ENCODE measurements at places on chromosomes 4 and X.

GRCh38 chr4:64271601-64272081, 137.6 kb downstream of the TECRL start:
- H3K4me1 ChIP-seq, result no peaks in the 10 kb centered on the region
- no peak for DNase-seq
- H3K36me3 ChIP-seq, result no peaks in the 10 kb centered on the region
- H3K27ac ChIP-seq, result no peak overlapping the region
- H3K4me3 ChIP-seq, result no peak overlapping the region
- H3K27me3 ChIP-seq, result no peaks in the 10 kb centered on the region

DNA sequence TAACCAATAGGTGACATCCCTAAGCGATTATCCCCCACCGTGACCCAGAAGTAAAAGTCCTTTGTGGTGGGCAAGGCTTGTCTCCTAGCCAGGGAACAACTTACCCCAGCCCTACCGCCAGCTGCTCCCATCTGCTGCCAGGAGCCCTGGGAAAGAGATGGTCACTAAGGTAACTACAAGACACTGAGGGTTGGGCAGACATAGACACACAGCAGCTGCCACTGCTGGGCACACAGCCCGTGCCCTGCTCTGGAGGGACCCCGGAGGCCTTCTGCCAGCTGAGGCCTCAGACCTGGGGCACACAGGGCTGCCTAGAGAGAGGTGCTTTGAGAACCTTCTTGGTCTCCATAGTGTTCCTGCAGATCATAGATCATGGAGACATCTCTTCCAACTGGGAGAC, 53.0 kb upstream of the PROM1 start:
- no peak overlapping the region for H3K27ac ChIP-seq
- H3K4me3 ChIP-seq, result no peak overlapping the region
- DNase-seq, result no peak
- H3K4me1 ChIP-seq, result no peaks in the 10 kb centered on the region
- H3K36me3 ChIP-seq, result no peaks in the 10 kb centered on the region

- no peak overlapping the region for H3K27ac ChIP-seq
- peaks cover 56% of the 10 kb centered on the region for H3K36me3 ChIP-seq
- H3K27me3 ChIP-seq, result no peaks in the 10 kb centered on the region
- no peak overlapping the region for H3K4me3 ChIP-seq
Observed at GRCh38 chr4:118816538-118817177, 19.3 kb downstream of the SEC24D start.

DNA sequence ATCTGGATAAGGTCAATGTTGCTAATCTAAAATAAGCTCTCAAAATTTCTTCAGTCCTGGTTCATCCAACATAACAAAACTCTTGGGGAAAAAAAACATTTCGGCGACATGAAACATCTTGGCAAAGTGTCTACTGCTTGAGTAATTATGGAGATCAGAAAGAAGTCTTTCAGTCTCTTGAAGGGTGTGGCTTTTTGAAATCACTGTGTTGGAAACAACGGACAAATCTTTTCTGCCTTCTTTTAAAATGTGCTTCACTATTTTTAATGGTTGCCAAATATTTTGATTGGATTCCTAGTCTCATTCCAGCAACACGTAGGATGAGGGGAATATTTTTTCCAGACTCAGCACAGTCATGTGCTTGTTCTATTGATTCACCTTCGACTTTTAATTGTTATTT, 138.6 kb downstream of the KLHL8 start:
- peaks cover 54% of the 10 kb centered on the region for H3K4me1 ChIP-seq
- no peak overlapping the region for H3K27ac ChIP-seq
- peaks cover 7% of the 10 kb centered on the region for H3K36me3 ChIP-seq

GRCh38 chrX:28586981-28587551, at the start of gene IL1RAPL1:
TSS of gene IL1RAPL1 (plus strand) at chrX:28587446.
- no peak within 1 kb of the TSS for H3K4me3 ChIP-seq
- no peak for DNase-seq
- no peaks in the 10 kb centered on the region for H3K4me1 ChIP-seq
- H3K27me3 ChIP-seq, result no peaks in the 10 kb centered on the region

DNA sequence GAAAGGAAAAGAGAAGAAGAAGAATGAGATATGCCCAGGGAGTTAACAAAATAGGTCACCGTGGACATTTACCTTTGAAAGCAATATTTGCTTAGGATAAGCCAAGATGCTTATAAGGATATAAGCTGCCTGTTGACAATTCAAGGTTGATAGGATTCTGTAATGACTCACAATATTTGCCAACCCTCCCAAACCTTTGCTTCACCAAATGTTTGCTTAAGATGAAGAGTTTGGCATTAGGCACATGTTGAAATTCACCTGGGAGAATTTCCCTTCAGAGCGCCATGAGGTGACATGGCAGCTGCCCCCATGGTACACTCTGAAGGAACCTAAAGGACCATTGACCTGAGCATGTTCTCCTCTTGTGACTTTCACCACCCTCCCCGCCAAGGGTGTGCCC, 4.6 kb downstream of the PALLD start:
- H3K4me1 ChIP-seq, result peaks cover 3% of the 10 kb centered on the region
- H3K36me3 ChIP-seq, result no peaks in the 10 kb centered on the region
- H3K27me3 ChIP-seq, result no peaks in the 10 kb centered on the region
- DNase-seq, result no peak
- no peak overlapping the region for H3K27ac ChIP-seq

- peaks cover 7% of the 10 kb centered on the region for H3K4me1 ChIP-seq
- no peak for DNase-seq
- H3K4me3 ChIP-seq, result no peak overlapping the region
- H3K36me3 ChIP-seq, result no peaks in the 10 kb centered on the region
- no peak overlapping the region for H3K27ac ChIP-seq
- H3K27me3 ChIP-seq, result no peaks in the 10 kb centered on the region
Observed at GRCh38 chr4:40905414-40905813, 155.7 kb downstream of the NSUN7 start.

DNA sequence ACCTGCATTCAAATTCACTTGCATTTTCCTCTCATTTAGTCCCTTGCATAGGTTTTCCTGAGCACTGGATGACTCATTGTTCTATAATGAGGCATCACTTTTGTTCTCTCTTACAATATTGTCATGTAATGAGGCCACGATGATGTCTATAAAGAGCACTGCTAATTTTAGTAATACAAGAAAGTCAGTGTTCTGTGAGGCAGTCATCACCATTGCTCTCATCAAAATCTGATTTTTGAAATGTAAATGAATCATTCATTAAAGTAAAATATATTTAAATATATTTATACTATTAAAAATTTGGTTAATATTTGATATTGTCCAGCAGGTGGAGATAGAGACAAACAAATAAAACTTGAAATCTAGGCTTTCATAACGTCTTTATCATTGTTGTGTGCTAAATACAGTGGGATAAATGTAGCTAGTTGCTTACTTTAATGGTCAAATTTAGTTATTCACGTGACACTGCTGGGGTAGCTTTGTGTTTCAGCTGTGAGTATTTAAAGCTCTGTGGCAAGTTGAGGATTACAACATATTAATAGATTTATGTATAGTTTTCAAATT, 15.4 kb downstream of the HMGB2 start:
- no peak overlapping the region for H3K4me3 ChIP-seq
- peaks cover 27% of the 10 kb centered on the region for H3K36me3 ChIP-seq
- H3K27me3 ChIP-seq, result no peaks in the 10 kb centered on the region
- no peak overlapping the region for H3K27ac ChIP-seq

DNA sequence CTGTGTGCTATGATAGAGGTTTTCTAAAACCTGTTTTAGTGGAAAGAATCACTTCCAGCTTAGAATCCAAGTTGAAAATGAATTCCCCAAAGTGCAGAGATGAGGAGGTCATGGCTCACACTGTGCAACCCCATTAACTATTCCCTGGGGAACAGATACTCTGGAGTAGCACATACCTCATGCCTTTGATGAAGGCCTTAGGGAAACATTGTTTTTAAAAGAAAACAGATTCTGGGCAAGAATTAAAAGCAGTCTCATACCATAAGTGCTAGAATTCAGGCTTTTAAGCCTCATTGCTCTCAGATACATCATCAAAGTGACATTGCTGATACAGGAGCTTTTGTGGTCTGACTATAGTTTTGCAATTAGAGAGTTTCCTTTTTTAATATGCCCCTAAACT, 115.1 kb downstream of the NDST4 start:
- no peak for DNase-seq
- H3K4me3 ChIP-seq, result no peak overlapping the region
- no peak overlapping the region for H3K27ac ChIP-seq
- H3K4me1 ChIP-seq, result no peaks in the 10 kb centered on the region
- no peaks in the 10 kb centered on the region for H3K27me3 ChIP-seq
- no peaks in the 10 kb centered on the region for H3K36me3 ChIP-seq

GRCh38 chrX:125093852-125094251, 225.8 kb upstream of the TEX13C start:
- no peaks in the 10 kb centered on the region for H3K4me1 ChIP-seq
- no peak overlapping the region for H3K4me3 ChIP-seq
- DNase-seq, result no peak
- H3K27ac ChIP-seq, result no peak overlapping the region
- no peaks in the 10 kb centered on the region for H3K27me3 ChIP-seq

DNA sequence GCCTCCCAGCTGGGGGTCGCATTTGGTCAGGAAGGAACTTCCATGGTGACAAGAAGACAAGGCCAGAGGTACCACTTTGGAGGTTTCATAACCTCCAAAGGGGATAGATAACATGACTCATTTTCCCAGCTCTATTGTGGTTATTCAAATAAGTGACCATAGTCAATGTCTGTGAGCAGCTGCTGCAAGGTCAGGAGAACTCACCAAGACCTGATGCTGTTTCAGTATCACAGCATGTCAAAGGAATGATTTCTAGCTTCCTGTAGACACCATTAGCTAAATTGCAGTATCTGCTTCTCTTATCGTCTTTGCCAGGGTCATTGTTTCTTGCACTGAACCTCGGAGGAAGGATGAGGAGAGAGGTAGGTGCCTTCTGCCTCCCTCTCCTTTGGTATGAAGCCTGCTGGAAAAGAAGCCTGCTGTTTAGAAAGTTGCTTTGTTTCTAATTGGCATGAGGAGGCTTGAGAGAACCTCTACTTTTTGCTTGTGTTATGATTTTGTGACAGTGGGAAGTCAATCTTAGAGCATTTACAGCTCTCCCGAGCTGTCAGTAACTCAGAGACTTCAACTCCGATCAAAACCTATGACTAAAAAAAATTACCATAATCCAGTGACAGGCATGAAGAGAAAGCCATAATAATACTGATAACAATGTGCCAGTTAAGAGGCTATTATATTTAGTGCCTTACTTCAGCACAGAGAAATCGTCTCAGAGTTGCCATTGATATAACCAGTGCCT, 38.0 kb upstream of the GATB start:
- H3K27me3 ChIP-seq, result peaks cover 5% of the 10 kb centered on the region
- no peak overlapping the region for H3K4me3 ChIP-seq
- H3K4me1 ChIP-seq, result no peaks in the 10 kb centered on the region
- DNase-seq, result no peak

- no peaks in the 10 kb centered on the region for H3K4me1 ChIP-seq
- DNase-seq, result peak; percentile 80
- H3K36me3 ChIP-seq, result no peaks in the 10 kb centered on the region
- H3K27ac ChIP-seq, result no peak overlapping the region
Observed at GRCh38 chr4:57426779-57427395, 316.7 kb upstream of the IGFBP7 start.

DNA sequence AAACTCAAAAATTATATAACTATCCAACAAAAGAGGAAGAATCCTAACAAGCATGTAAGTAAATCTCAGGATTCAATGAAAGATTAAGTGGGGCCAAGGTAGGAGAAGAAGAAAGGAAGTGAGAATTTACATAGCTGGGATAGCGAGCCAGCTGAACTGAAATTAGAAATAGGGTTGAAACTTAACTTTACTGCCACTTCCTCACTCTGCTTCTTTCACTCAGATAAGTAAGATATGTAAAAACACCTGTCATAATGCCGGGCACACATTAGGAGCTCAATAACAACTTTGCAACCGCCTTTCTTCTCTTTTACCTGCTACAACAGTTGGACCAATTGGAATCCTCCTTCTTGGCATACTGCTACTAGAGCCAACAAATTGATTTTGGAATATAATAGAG, 129.4 kb downstream of the CNKSR2 start:
- H3K36me3 ChIP-seq, result no peaks in the 10 kb centered on the region
- no peak for DNase-seq
- H3K27ac ChIP-seq, result no peak overlapping the region
- no peak overlapping the region for H3K4me3 ChIP-seq

- no peaks in the 10 kb centered on the region for H3K27me3 ChIP-seq
- no peak overlapping the region for H3K27ac ChIP-seq
- H3K4me1 ChIP-seq, result peaks cover 4% of the 10 kb centered on the region
- no peak overlapping the region for H3K4me3 ChIP-seq
- H3K36me3 ChIP-seq, result no peaks in the 10 kb centered on the region
- DNase-seq, result no peak
Observed at GRCh38 chr4:94472056-94472826, 20.5 kb downstream of the PDLIM5 start.

DNA sequence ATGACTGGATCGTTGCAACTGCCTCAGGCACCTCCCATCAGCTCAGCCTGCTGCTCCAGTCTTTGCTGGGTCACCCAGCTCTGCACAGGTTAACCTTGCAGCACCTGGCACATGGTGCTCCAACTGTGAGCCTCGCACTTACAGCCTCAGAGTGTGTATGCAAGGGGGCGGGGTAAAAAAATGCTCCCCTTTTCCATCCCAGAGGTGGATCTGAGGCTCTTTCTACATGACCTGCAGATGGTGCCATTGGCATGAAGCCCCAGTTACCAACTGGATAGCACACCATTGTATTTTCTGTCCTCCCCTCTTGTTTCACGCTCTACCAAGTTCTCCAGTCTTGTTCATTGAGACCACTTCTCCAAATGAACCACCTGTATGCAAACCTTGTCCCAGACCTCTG, 46.2 kb upstream of the TRPC3 start:
- H3K27me3 ChIP-seq, result no peaks in the 10 kb centered on the region
- no peak for DNase-seq
- H3K4me3 ChIP-seq, result no peak overlapping the region
- no peaks in the 10 kb centered on the region for H3K4me1 ChIP-seq
- H3K27ac ChIP-seq, result no peak overlapping the region
- no peaks in the 10 kb centered on the region for H3K36me3 ChIP-seq

DNA sequence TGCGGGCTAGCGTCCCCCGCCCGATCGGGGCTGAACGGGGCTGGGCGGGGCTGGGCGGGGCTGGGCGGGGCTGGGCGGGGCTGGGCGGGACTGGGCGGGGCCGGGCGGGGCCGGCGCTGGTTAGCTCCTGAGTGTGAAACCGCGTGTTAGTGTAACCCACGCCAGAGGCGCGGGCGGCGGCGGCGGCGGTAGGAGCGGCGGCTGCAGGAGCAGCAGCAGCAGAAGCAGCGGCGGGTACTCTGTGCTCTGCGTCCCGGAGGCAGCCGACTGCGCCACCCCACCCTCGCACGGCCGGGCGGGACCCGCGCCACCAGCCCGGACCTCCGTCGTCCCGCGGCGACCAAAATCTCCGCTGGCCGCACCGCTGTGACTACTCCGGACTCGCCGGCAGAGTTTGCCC, 128.1 kb downstream of the LAS1L start:
- no peak for DNase-seq
- no peaks in the 10 kb centered on the region for H3K4me1 ChIP-seq
- no peaks in the 10 kb centered on the region for H3K36me3 ChIP-seq
- H3K27ac ChIP-seq, result no peak overlapping the region
- no peaks in the 10 kb centered on the region for H3K27me3 ChIP-seq

DNA sequence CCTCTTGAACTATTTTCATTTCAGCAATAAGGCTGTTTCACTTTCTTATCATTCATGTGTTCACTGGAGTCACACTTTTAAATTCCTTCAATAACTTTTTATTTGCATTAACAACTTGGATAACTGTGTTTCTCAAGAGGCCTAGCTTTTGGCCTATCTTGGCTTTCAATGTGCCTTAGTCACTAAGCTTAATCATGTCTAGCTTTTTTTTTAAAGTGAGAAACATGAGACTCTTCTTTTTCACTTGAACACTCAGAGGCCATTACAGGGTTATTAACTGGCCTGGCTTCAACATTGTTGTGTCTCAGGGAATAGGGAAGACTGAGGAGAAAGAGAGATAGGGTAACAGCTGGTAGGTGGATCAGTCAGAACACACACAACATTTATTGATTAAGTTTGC, 64.0 kb upstream of the VCX2 start:
- no peak overlapping the region for H3K27ac ChIP-seq
- H3K36me3 ChIP-seq, result no peaks in the 10 kb centered on the region
- no peak overlapping the region for H3K4me3 ChIP-seq
- DNase-seq, result no peak
- H3K27me3 ChIP-seq, result no peaks in the 10 kb centered on the region
- H3K4me1 ChIP-seq, result no peaks in the 10 kb centered on the region

Data from upper lobe of right lung (tissue), 1 donor.